ENCODE measurements at places on chromosomes 16 and 17.

DNA sequence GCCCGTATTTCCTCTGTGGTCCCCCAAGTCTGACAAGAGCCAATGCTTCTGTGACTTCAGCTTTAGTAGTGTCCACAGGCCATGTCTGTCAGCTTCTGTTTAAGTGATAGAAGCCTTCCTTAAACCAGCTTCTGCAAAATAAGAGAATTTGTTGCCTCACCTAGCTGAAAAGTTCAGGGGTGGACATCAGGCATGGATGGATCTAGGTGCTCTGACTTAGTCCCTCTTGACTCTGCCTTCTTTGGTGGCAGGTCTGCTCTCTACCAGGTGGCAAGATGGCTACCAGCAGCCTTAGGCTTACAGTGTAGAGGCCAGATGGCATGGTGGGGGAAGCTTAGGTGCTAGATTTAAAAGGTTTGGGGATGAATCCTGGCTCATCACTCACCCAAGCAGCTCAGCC, 33.7 kb downstream of the KATNIP start:
- no peak for DNase-seq

GRCh38 chr16:29765167-29766032, 12.7 kb upstream of the ZG16 start:
- DNase-seq, result no peak

- DNase-seq, result no peak
Measured at GRCh38 chr16:89323120-89323960, 105.8 kb downstream of the ZNF778 start.

GRCh38 chr16:86277221-86277620, 233.1 kb upstream of the FOXF1 start:
- no peak for DNase-seq

DNA sequence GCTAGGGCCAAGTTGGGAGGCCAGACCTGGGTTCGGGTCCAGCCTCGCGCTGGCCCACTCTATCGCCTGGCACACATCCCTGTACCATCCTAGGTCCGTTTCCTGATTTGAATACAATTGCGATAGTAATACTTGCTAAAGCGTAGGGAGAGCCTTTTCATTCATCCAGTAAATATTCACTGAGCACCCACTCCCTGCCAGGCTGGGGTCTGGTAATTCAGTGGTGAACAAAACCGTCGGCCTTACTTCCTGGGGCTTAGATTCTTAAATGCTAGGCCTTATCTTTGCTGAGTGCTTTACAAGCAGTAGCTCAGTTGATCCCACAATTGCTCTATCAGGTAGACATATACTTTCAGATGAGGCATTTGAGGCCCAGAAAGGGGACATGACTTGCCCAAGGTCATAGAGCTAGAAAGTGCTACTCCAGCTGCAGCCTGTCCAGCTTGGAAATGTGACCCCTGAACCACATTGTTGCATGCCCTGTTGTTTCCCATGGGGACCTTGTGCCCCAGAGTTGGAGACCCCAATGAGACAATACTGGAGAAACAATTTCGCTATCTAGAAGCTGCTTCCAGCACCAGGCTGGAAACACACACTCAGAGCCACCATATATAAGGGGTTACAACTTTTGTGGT, 691 bp downstream of the USB1 start:
- no peak for DNase-seq

DNA sequence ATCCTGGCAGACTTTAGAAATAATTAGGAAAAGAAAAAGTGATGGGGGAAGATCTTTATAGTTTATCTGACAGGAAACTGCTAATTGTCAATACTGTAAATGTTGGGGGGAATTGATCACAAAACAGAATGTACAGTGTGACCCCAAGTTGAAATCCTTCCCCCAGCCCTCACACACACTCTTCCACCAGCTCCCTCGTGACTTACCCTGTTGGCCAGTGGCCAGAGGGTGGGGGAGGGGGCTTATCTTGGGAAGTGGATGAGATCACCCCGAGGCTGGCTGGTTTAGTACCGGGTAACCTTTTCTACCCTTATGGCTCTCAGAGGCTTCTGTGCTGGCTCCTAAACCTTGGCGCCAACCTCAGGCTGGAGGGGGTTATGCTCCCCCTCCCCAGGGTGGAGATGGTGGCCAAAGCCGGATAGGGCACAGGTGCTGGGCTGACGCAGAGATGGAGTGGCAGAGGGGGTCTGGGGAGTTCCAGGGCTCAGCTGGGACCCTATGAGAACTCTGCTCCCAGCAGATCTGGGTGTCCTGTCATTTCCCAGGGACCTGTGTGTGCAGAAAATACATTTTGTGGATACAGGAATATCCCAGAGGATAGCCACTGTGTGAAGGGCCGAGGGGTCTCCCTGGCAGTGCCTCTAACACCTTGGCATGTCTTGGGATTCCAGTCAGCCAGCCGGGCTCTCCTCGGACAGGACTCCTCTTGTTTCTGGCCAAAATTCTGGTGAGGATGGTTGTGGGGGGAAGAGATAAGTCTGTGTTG, 18.6 kb downstream of the CDH16 start:
- DNase-seq, result peak; percentile 86

- peak; percentile 68 for DNase-seq
Measured at GRCh38 chr16:74999219-74999608, 390 bp downstream of the ZNRF1 start.

DNA sequence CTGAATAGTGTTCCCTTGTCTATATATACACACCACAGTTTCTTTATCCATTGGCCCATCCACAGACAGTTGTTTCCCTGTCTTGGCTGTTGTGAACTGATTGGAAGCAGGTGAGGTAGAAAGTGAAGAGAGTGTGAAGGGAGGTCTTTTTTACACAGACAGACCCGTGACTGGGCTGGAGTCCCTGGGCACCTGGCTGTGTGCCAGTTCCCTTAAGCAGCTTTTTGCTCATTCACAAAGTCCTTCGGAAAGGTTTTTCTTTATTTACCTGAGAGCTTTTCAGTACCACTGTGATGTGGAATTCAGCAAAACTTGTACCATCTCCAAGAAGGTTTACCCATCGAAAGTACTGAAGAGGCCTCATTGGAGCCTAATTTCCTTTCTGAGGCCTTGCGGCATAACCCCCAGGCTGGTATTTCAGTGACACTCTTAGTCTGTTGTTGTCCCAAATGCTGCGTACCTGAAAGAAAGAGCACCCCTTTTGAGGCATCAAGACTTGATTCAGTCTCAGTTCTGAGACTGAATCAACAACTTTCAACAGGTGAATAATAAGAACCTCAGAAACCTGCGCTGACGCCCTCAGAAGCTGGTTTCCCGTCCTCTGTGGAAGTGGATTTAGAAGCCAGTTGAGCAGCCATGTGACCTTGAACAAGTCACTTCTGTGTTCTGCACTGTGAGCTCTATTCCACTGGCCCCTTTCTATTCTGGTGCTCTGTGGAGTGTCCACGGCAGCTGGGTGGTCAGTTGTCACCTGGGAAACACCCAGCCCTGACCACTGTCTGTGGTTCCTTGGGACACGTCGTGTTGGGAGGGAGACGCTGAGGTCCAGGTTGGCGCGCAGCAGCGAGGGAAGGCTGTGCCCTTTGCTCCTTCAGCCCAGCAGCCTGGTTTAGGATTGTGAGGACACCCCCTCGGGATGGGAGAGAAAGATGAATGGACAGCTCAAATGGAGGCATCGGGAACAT, 53.9 kb upstream of the CRISPLD2 start:
- DNase-seq, result no peak

DNA sequence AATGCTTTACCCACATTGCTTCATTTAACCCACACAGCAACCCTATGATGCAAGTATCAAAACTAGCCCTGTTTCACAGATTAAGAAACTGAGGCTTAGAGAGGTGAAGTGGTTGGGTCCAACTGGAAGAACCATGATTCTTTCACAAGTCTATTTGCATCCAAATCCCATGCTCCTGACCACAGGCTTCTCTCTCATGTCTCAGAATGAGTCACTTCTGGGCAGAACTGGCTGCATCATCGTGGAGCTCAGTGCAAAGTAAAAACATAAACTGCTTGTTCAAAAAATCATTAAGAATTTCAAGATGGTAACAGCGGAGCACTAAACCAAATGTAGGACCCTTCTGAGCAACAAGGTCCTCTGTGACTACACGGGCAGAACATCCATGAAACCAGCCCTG, 20.2 kb upstream of the CES1 start:
- DNase-seq, result no peak

DNA sequence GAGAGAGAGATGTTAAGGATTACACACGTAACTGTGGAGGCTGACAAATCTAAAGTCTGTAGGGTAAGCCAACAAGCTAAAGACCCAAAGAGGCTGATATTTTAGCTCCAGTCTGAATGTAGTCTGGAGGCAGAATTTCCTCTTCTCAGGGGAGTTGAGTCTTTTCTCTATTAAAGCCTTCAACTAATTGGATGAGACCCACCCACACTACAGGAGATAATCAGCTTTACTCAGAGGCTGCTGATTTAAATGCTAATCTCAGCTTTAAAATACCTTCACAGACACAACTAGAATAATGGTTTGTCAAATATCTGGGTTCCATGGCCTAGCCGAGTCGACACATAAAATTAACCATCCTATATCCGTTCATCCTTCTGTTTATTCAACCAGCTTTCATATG, 204.3 kb upstream of the PSMD7 start:
- DNase-seq, result no peak

GRCh38 chr17:47850692-47851573, at the start of gene SP6:
SP6 (minus strand) TSS chr17:47851163; CDS start chr17:47848429, 2,734 bp downstream.
- DNase-seq, result no peak

GRCh38 chr17:40432864-40433528, 10.3 kb upstream of the IGFBP4 start:
- peak; percentile 70 for DNase-seq

DNA sequence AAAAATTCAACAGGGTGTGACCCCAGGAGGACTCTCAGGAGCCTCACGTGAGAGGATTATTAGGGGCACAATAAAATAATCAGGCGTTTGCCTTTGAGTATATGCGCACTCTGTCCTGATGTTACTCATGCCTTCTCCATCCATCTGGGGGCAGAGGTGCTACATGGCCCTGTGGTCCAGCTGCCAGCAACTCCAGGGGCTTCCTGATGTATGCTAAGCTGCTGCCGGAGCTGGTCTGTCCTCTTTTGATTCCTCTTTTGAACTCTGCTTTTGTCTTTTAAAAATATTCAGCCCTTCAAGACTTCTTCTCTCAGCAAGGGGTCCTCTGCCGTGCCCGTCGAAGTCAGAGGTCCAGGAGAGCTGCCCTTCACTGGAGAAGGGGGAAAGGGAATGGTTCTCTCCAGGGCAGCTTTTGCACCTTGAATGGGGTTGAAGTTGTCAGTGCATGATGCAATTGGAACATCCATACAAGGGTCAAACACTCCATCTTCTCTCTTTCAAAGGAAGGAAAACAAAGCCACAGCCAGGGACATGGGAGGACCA, 431.4 kb downstream of the SHISA9 start:
- DNase-seq, result no peak

- no peak for DNase-seq
Measured at GRCh38 chr17:31629696-31630470, 229.2 kb downstream of the COPRS start.

- no peak for DNase-seq
Measured at GRCh38 chr16:56747486-56748045, 17.6 kb downstream of the NUP93 start.

DNA sequence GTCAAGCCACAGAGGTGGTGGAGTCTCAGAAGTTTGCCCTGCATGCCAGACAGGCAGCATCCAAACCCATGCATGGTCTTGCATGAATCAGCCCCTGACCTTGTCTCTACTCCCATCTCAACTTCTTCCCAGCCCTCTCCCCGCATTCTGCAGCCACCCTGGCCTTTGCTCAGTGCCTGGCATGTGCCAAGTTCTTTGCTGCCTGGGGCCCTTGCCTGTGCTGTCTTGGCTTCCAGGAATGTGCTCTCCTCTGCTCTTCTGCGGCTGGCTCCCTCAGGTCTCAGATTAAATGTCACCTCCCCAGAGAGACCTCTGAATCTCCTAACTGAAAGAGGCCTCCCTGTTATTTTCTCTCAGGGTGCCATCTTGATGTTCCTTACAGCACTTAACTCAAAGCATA, 17.6 kb downstream of the DRC3 start:
- DNase-seq, result no peak

DNA sequence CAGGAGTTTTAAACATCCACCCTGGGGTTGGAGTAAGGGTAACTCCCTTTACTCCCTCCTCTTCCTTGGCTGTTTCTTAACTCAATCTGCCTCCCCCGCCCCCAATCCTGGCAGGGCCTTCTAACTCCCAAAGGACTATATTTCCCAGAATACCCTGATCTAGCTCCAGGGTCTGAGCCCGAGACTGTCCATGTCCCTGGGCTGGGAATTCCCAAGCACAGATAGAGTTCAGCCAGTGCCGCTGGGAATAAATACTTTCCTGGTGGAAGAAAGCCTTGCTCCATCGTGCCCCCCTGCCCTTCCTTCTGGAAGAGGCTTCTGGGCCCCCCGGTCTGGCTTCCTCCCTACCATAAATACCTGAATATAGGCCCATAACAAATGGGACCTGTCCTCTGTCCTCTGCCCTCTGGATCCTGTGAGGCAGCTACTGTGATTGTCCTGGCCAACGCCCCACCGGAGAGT, 10.2 kb downstream of the BAHCC1 start:
- DNase-seq, result no peak

GRCh38 chr17:72717676-72718075, 374.8 kb downstream of the SLC39A11 start:
- DNase-seq, result no peak

DNA sequence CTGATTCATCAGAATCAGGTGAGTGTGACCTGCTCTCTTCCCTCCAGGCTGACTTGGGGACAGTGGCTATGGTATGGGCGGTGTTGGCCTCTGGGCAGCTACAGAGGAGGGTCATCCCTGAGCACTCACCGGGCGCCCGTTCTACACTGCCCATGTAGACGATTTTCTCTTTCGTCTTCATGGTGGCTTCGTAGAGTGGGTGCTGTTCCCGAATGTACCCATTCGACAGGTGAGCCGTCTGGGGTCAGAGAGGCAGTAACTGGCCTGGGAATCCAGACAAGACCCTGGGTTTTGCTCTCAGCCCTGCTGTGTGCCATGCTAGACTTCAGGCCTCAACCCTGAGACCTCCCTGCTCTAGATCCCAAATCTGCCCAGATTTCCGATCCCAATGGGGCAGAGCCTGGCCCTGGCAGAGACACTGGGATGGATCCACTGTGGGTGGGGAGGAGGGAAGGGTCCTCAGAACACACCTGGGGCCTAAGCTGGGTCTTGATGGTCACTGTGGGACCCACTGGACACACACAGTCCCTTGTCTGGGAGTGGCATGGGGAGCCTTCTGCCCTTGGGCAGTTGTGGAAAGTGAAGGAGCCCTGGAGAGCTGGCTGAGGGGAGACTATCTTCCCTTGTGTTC, 13.2 kb downstream of the USP6 start:
- DNase-seq, result peak; percentile 31
